Activated T-cell treated with anti-CD3 and anti-CD28 coated beads for 48 hours (primary cell): ENCODE measurements at places on chromosomes 6 and 20.

DNA sequence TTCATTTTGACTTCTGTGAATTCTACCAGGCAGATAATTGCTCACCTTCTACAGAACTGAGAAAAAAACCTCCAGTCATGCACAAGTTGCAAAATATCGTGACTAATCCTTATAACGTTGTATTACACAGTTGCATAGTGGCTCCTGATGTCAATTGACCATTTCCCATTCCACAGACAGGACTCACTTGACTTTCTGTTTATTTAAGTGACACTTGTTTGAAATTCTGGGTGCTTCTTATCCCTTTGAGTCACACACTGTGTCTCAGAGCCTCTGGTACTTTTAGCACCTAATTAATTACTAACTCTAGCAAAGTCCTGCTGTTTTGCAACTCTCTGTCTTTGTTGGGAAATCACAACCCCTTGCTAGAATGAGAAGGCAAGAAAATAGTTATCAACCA is 16.2 kb upstream of the RSPO3 start:
- DNase-seq: no peak

DNA sequence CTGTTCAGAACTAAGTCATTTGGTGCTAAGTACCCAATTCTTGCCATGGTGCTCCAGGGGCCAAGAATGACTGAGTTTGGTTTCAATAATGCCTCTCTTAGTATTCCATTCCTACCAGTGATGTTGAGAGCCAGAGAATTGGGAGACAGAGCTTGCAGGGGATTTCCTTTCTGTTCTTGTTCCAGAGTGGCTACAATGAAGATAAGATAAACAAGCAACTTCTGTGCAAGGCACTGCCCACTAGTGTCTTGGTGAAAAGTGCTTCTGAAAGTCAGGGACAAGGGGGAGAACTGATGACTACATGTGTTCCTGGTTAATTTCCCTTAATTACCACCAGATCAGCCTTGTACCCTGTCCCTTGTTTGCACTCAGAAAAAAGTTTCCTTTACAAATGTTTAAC is 421.6 kb downstream of the BCKDHB start:
- no peak for DNase-seq

GRCh38 chr6:154218787-154219186 is 137.8 kb downstream of the IPCEF1 start:
- DNase-seq: no peak

GRCh38 chr20:41160686-41161085 is 23.3 kb downstream of the PLCG1 start:
- no peak for DNase-seq
